NCI-H1105 treated with DMSO at 0.1 percent for 48 hours (cell line): ENCODE measurements at places on chromosomes 7 and 10.

- no peak for DNase-seq
Observed at GRCh38 chr10:35324196-35324595, 12.1 kb upstream of the CCNY start.

GRCh38 chr10:79223091-79224048 lies 123.9 kb upstream of the PPIF start:
- no peak for DNase-seq

- DNase-seq, result no peak
Observed at GRCh38 chr7:36203071-36203790, 50.2 kb downstream of the EEPD1 start.

- DNase-seq, result no peak
Observed at GRCh38 chr10:47143072-47143471, 156.9 kb upstream of the GDF10 start.

DNA sequence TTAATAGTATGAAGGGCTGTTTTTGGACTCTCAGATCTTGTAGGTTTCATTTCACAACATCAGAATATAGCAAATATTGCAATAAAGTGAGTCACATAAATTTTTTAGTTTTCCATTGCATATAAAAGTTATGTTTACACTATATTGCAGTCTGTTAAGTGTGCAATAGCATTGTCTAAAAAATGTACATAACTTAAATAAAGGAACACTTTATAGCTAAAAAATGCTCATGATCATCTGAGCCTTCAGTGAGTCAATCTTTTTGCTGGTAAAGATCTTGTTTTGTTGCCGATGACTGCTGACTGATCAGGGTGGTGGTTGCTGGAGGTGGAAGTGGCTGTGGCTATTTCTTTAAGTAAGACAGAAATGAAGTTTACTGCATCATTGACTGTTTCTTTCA lies 42.0 kb downstream of the ABCA13 start:
- no peak for DNase-seq

DNA sequence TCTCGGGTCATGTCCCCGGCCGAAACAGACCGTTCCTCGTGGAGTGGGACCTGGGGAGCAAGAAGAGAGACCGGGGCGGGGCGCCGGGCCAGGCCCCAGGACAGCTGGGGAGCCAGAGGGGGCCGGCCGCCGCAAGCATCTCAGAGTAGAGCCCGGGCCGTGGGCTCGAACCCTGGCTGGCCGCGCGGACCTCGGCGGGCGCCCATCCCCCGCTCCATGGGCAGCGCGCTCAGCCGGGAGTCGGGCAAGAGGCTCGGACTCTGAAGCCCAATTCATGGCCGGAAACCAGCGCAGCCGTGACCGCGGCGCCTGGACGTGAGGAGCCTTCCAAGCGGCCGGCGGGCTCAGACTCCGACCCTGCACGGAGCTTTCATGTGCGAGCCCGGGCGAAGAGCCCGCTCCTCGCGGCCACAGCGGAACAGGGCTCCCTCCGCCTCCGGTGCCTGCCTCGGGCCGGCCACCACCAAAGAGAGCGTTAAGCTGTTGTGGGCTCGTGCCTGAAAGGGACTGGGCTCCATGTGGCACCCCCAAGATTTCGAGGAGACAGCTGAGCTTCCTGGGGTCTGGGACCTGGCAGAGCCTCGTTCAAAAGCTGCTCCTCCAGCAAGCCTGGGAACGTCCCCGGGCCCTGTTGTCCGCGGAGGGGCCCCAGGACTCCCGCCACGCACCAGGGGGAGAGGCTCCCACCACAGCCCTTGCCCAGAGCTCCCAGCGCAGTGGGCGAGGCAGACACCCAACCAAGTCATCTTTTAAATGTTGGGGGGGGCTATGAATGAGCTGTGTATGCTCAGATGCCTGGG lies 757 bp upstream of the GRID1 start:
- no peak for DNase-seq

- no peak for DNase-seq
Observed at GRCh38 chr7:121529003-121529402, 132.9 kb upstream of the FAM3C start.

- no peak for DNase-seq
Observed at GRCh38 chr7:154672659-154673415, 330.1 kb downstream of the PAXIP1 start.

DNA sequence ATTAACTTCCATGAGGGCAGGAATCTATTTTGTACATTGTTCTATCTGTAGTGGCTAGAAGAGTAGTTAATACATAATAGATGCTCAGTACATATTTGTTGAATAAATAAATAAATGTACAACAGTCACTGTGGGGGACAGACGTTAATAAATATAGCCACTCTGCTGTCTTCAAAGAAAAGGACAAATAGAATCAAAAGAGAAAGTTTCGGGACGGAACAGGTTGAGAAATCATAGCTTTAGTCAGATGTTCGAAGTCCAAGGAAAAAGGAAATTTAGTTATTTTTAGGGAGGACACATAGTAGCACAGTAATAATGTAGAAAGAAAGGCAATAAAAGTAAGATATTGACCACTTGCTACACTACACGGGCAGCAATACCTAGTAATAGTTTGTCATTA lies 861.4 kb downstream of the PCDH15 start:
- no peak for DNase-seq

DNA sequence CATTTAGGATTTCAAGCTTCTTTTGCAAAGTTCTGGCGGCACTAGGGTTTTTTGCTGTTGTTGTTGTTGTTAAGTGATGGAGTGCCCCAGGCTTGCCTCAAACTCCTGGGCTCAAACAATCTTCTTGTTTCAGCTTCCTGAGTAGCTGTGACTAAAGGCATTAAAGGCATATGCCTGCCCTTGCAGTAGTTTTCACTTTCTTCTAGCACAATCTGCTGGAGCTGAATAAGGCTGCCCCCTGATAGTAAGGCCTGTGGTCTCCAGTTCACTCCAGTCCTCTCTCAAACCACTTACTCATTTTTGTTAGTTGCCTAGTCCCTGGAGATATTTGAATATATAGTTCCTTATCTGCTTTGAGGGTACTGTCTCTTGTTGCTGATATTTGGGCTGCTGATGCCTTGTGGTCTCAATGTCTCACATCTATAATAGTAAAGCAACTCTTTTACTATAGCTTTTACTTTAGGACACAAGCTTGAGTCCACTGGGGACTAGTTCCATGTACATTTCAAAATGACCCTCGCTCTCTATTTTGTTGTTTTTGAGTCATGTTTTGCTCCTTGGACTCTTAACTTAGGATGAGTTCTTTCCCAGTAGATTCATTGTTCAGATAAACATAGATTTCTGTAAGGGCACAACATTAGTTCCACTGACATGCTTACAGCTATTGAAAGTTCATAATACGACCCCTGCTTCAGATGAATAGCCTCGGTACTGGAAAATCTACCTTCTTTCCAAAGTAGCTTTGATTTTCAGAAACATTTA lies 25.5 kb downstream of the PHF14 start:
- DNase-seq, result no peak

DNA sequence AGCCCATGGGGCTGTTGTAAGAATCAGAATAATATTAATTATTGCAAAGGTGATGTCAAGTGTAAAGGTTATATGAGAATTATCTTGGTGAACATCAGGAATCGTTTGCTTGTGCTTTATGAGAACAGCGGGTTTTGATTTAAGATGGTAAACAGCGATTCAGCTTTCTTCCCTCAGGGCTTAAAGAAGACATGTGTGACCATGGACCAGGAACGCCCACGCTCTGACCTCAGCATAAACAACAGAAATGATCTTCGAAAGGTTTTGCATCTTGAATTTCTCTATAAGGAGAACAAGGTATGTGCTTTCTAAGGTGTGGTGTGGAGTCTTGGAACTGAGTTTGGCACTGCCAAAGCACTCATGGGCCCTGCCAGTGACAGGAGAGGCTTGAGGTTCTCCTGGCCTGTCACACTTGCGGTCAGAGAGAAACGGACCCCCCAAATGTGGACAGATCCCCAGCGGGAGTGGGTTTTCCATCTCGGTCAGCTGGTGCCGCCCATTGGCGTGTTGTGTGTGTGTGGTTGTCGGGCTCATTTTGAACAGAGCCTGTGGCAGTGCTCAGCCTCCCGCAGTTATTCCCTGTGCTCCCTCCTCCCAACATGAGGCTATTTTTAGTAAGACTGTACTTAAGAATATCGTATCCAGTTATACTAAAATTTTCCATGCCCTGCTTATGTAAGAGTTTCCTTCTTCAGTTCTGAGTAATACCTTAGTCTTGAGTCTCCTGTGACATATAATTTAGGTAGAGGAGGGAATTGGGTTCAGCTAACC lies 7.2 kb downstream of the MINDY4 start:
- DNase-seq, result no peak

- DNase-seq, result no peak
Observed at GRCh38 chr7:44393238-44394111, 68.1 kb upstream of the CAMK2B start.

- DNase-seq, result no peak
Observed at GRCh38 chr7:123112833-123113232, 86.9 kb downstream of the SLC13A1 start.
